NCI-H2107 (cell line): ENCODE measurements at places on chromosomes 13 and 19.

GRCh38 chr13:111171629-111172028, 56.5 kb downstream of the ARHGEF7 start:
- DNase-seq = no peak

- no peak for DNase-seq
Observed at GRCh38 chr19:45668342-45668871, 386 bp downstream of the GIPR start.

DNA sequence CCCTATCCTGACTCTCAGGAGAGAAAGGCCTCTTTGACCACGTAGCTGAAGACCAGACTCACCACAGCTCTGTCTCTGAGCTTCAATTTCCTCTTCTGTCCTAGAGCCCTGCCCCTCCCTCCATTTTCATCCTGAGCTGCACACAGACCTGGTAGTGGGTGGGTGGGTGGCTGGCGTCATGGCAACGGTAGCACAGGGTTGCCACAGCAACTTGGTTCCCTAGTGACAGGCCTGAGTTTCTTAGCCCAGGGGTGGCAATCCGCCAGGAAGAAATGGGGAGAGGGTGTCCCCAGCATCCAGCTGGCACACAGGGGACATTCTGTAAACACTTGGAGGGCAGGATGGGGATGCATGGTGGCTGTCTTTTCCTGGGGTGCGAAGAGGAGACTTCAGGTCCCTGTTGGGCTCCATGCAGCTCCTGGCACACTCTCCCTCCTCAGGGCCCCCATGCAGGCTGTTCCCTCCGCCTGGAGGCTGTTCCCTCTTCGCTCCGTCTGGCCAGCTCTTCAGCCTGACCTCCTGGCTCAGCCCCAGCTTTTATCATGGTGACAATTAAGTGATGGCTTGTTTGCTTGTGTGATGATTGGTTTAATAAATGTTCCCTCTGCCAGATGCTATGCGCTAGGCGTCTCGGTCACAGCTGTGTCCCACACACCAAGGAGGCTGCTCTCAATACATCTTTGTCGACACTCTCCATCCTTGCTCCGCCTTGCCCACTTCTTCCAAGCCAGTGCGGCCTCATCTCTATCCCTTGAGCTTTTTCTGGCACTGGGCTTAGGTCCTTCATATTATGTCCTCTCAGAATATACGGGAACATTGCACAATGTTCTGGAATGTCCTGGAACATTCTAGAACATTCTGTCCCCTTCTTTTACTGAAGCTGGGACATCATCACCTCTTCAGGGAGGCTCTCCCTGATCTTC, 7.4 kb upstream of the KLHL26 start:
- no peak for DNase-seq

DNA sequence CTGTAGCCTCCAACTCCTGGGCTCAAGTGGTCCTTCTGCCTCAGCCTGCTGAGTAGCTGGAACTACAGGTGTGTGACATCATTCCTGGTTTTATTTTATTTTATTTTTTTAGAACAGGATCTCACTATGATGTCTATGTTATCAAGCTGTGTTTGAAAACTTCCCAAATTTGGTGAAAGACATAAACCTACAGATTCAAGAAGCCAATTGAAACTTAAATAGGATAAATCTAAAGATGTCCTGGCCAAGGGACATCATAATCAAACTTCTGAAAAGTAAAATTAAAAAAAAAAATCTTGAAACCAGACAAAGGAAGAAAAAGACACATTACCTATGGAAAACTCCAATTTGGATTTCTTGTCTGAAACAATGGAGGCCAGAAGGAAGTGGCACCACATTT, 23.1 kb upstream of the PDX1 start:
- no peak for DNase-seq

DNA sequence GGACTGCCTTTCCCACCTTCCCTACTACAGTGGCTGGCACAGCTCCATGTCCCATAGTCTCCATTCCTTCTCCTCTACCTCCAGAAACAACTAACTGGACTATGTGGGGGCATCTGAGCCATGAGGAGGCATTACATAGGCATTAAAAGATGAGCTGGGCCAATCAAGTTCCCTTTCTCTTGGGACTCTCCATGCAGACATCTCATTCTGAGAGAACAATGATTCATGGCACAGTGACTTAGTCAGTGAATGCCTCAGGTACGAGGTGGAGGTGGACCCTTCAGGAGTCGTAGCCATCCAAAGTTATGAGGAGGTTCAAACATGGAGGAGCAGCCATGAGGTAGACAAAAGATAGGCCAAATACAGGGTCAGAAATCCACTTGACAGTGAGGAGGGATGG, 70.0 kb downstream of the GPC6 start:
- DNase-seq = no peak
